ENCODE measurements at places on chromosomes 7 and 10.

GRCh38 chr7:25786936-25787335 is 365.1 kb upstream of the NFE2L3 start:
- no peak for DNase-seq

DNA sequence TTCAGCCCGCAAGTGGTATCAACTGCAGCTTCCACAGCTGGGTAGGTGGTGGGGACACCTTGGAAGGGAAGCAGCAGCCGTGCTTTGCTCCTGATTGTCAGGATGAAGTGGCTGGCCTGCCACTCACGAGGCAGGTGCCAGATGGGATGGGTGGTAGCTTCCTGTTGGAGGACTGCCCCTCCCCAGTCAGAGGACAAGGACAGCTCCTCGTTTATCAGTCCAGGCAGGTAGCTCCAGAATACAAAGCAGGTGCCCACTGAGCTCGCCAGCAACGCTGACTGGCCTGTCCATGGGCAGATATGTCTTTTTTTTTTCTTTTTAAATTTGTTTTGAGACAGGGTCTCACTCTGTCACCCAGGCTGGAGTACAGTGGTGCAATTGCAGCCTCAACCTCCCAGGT is 431.3 kb downstream of the GALNT17 start:
- DNase-seq = no peak

GRCh38 chr10:78366663-78367411 is 333.2 kb downstream of the RPS24 start:
- no peak for DNase-seq

- DNase-seq = no peak
Measured at GRCh38 chr10:102628451-102628911, 15.8 kb upstream of the TRIM8 start.

- no peak for DNase-seq
Measured at GRCh38 chr7:296373-296945, 6.5 kb downstream of the FOXL3 start.

GRCh38 chr10:77377678-77378352 is 259.8 kb downstream of the KCNMA1 start:
- DNase-seq = peak; percentile 30

DNA sequence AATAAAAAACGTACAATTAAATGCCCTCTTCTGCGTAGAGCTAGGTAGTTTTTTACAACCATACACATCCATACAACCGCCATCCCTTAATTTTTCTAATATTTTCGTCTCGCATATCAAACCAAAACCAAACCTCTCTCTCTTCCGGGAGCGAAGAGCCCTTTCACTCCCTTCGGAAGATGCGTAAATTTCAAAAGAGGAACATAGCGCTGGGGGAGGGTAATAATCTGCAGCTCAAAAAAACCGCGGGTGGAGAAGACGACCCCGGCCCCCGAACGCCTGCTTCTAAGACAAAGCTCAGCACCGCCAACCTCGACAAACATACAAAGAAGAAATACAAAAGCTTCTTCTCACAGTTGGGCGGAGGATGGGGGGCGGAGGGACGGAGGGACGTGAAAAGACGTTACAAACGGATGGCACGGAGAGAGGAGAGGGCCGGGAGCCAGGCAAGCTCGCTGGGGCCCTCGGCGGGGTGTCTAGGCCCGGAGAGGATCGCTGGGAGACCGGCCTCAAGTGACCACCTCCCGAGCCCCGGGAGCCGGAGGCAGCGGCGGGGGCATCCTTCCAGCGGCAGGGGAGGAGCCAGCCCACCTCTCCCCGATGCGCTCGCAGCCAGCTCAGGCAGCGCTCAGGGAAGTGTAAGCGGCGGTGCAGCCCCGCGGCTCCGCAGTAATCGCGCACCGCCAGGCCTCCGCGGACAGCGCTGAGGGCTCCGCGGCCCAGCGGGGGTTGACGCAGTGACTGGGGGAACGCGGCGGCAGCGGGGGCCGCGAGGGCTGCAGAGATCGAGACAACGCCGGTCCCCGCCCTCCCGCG is 851 bp downstream of the MKRN1 start:
- peak; percentile 66 for DNase-seq

DNA sequence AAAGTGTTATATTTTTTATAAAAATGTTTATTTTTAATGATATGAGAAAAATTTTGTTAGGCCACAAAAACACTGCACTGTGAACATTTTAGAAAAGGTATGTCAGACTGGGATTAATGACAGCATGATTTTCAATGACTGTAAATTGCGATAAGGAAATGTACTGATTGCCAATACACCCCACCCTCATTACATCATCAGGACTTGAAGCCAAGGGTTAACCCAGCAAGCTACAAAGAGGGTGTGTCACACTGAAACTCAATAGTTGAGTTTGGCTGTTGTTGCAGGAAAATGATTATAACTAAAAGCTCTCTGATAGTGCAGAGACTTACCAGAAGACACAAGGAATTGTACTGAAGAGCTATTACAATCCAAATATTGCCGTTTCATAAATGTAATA is 64.8 kb upstream of the CAPZA2 start:
- DNase-seq = no peak

GRCh38 chr10:69141304-69141703 is 17.3 kb downstream of the VPS26A start:
- DNase-seq = no peak

- DNase-seq = no peak
Measured at GRCh38 chr7:90894122-90894521, 298.0 kb downstream of the CDK14 start.

DNA sequence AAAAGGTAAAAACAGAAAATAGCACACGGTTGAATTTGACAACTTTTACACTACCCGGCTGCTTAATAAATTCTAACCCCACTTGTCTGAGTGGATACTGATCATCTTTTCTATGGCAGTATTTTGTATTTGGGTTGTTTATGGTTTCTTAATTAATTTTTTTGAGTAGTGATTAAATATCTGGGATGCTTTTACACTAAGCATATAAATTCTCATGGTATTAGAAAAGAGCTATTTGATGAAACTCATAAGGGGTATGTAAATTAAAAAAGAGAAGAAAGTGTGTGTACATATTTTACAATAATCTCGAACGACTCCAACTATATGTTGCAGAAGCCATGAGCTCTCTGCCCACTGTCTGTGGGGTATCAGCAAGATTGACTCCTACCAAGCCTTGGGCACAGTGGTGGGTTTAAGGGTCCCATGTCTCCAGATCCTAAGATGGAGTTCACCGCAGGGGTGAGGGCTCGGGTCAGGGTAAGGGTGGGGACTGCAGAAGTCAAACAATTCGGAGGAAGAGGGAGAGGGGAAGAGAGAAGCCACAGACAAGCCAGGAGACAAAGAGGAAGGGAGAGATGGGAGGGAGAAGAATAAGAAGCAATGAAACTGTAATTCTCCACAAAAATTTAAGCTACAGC is 7.6 kb upstream of the HOXA13 start:
- DNase-seq = no peak

GRCh38 chr10:102546606-102547320 is 43.0 kb downstream of the SUFU start:
- no peak for DNase-seq

DNA sequence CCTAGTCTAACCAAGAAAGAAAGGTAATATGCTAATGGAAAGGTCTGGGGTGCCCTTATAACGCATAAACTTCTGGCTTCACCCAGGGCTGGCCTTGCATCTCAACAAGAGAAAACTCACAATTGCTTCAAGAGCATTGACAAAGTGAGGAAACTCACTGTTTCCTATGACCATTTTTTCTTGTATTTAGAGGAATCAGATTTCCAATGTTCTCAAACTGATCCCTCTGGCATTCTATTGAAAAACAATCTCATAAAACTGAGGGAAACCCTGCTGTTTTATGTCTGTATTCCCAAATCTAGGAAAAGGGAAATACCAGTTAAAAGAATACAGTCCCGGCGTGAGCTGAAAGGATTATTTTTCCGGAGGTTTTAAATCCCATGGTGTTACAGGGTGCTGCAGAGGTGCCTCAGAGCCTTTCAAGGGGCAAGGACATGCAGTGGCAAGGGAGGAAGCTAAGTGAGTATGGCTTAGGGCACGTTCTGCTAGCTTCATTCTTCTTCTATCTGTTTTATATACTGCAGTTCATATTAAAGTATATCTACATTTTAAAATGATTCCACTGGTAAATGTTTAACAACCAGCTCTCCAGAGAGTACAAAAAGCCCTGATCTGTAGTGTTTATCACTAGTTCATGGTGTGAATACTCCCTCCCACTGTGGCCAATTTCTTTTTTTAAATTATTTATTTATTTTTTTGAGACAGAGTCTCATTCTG is 68.7 kb downstream of the CAV1 start:
- DNase-seq = no peak

- DNase-seq = no peak
Measured at GRCh38 chr10:116073510-116073909, 199.5 kb downstream of the GFRA1 start.

GRCh38 chr10:94496010-94496409 is 49.6 kb upstream of the HELLS start:
- no peak for DNase-seq

Measured in right forelimb (tissue), 1 donor.